CD4-positive, alpha-beta T cell treated with Interleukin-17A for 1 hour (primary cell): ENCODE measurements at places on chromosomes 6 and 20.

DNA sequence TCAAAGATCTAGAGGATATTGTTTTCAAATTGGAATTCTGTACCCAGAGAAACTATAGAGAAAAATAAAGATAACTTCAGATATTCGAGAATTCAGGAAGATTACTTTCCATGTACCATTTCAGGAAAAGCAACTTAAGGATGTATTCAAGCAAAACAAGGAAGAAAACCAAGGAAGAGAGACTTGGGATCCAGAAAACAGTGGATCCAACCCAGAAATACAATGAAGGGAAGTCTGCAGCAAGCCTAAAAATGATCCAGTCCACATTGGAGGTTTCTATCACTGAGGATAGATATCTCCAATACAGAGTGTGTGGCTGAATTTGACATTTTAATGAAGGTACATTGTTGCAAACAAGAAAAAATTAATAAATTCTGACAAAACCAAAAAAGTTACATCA is 201.0 kb downstream of the EYA2 start:
- no peak for DNase-seq

DNA sequence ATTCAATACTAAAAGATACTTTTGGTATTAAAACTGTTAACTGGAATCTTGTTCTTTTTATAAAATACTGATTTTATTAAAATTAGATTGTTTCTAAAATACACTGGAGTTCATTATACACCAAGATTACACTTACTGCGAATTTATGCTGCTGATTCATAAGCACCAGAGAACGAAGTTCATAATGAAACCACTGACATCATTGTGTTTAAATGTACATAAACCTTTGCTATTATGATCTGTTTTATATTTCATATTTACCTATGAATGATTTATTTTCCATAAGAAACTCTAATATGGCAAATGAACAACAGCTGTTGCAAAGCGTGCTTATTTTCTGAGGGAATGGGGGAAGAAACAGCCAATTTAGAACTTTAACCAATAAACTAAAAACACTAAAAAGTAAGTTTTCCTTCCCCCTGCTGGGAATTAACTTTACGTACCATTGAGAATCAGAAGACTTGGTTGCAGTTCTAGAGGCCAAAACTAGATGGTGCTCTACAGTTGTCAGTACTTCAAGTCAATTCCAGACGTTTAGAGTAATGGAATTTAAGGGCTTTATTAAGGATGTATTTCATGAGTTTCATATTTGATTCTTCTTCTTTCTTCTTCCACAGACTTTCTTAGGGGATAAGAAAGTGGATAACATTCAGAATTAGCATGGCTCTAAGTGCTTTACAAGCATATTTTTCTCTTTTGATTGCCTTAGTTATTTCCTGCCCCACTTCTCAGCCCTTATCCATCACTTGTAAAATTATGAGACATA is 30.8 kb upstream of the COL19A1 start:
- peak; percentile 54 for DNase-seq

- DNase-seq, result no peak
Measured at GRCh38 chr6:52640170-52640569, 30.7 kb upstream of the TMEM14A start.

DNA sequence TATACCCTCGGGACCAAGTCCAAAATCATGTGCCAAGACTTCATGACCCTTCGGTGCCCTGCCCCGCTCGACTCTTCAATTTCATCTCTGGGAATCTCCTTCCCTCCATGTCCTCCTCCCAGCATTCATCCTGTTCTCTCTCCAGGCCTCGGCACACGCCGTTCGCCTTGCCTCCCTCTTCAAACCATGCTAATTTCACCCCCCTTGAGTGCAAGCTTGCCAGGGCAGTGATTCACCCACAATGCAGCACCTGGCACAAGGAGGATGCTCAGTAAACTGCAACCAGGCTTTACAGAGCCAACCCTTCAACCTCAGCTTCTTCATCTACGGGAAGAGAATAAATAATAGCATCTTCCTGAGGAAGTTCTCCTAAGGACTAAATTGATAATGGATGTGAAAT is 4.1 kb downstream of the KCNS1 start:
- DNase-seq, result no peak

- DNase-seq, result no peak
Measured at GRCh38 chr6:84052204-84052882, 18.8 kb downstream of the MRAP2 start.

GRCh38 chr6:75834447-75834846 is 85.4 kb downstream of the MYO6 start:
- DNase-seq, result no peak

- DNase-seq, result no peak
Measured at GRCh38 chr20:9068841-9069663, at the start of gene PLCB4. Gene PLCB4 (plus strand): TSS chr20:9069087. CDS start chr20:9307815, 238,728 bp downstream.

GRCh38 chr6:107101686-107102413 is 13.5 kb downstream of the BEND3 start:
- no peak for DNase-seq

- no peak for DNase-seq
Measured at GRCh38 chr20:43032459-43032858, 157.2 kb downstream of the PTPRT start.
